ENCODE measurements at places on chromosomes 12 and 14.

DNA sequence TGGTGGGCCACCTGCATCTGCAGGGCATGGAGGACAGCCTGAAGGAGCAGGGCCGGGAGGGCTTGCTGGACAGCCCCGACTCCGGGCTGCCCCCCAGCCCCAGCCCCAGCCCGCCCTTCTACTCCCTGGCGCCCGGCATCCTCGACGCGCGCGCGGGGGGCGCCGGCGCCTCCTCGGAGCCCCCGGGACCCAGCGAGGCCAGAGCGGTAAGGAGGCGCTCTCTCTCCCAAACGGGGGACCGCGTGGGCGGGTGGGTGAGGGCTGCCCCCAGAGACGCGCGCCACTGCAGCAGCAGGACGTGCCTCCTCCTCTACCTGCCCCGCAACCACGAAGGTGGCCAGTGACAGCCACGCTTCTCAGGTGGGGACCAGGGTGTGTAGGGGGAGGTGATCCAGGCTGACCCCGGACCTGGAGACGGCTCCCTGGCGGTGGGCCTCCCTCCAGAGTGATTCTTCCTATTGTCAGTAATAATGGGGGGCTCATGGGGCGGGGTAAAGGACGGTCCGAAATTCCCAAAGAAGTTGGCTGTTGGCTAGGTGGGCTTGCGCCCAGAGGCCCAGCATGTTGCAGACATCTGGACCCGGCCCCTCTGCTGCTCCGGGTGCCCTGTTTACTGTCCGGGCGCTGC, 652 bp downstream of the RFLNA start:
- no peak for DNase-seq

- DNase-seq: no peak
These were observed 25.6 kb downstream of the AKAP6 start for GRCh38 chr14:32354716-32355115.

DNA sequence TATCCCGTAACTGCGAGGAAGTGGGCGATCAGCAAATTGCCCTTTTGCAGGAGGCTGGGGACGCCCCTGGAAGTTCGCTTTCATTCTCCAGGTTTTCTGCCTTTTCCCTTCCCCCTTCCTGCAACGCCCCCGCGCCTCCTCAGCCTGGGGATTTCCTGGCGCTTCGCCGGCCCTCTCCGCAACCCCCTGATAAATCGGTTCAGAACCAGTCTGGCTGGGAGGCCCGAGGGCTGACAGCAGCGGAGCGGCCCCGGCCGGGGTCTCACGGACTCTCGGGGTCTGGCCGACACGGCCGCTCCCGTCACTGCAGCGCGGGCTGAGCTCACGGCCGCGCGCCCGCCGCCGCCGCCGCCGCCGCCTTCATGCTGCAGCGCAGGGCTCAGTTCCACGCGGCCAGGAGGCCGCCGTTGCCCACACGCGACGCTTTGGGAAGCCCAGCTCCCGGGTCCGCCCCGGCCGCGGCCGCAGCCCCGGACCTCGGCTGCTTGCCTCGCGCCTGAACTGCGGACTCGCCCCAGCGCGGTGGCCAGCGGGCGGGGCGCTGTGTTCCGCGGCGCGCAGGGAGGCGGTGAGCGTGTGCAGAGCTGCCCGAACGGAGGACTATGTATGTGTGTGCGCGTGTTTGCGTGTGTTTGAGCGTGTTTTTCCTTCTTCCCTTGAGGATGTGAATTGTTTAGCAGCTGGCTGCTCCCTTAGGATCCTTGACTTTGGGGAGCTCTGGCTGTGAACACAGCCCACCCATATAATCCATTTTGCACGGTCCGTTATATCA, at the start of gene LRFN5:
Gene LRFN5 (plus strand): TSS at position 345 of the 772 bp plus-strand sequence.
- DNase-seq: peak; percentile 12

DNA sequence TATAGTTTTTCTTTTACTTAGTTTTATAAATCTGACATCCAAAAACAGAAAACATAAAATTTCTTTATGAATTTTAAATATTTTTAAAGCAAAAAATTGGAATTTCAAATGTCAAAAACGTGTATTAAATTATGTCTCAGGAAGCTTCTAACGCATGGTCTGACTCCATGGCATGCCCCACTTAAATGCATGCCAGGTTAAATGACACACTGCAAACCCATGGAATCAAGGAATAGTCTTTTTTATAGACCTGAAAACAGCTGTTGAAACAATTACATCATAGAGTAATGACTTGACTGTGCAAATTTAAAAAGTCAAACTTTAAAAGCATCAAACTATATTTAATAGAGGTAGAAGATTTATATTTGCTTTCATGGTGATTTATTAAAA, 96.1 kb upstream of the DACT1 start:
- DNase-seq: no peak

GRCh38 chr12:95739561-95740313, 50.8 kb downstream of the NTN4 start:
- DNase-seq: no peak

DNA sequence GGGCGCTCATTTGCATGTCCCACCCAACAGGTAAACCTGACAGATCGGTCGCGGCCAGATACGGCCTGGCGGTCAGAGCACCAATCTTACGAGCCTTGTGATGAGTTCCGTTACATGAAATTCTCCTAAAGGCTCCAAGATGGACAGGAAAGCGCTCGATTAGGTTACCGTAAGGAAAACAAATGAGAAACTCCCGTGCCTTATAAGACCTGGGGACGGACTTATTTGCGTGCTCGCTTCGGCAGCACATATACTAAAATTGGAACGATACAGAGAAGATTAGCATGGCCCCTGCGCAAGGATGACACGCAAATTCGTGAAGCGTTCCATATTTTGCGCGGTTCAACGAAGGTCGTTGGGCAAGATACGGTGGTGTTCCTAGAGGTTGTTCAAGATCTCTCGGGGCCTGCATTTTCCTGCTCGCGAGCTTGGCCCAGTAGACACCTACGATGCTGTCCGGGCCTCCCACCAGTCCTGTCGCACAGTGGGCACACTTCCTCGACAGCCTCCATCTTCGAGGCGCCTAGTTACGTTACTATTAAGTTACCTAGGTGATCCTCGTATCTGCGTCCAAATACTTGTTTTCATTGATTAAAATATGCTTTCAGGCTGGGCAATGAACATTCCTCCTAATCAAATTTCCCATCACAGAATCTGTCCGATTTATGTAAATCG, at the start of gene RNU6-7:
Gene RNU6-7 (plus strand): TSS at position 230 of the 675 bp plus-strand sequence.
- DNase-seq: no peak
